ENCODE measurements at places on chromosomes 7 and 10.

DNA sequence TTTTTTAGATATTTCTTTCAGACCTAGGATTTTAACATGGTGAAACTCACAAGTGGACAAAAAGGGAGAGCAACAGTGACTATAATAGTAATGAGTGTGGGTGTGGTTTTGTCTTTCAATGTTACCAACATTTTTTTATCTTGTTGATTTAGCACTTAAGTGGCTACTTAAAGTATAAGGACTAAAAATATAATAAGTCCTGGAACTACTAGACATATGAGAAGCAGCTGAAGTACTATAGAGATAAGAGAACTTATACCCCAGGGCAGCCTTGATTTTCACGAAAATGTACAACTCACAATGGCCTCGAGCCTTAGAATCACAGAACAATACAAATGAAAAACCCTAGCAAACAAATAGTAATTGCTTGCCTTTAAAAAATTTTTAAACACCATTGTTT is 1151.8 kb downstream of the TYW1 start:
- no peak for DNase-seq

- no peak for DNase-seq
Observed at GRCh38 chr7:116173051-116174028, 37.0 kb upstream of the TES start.

GRCh38 chr10:11282156-11282555 is 264.5 kb downstream of the CELF2 start:
- DNase-seq = no peak

DNA sequence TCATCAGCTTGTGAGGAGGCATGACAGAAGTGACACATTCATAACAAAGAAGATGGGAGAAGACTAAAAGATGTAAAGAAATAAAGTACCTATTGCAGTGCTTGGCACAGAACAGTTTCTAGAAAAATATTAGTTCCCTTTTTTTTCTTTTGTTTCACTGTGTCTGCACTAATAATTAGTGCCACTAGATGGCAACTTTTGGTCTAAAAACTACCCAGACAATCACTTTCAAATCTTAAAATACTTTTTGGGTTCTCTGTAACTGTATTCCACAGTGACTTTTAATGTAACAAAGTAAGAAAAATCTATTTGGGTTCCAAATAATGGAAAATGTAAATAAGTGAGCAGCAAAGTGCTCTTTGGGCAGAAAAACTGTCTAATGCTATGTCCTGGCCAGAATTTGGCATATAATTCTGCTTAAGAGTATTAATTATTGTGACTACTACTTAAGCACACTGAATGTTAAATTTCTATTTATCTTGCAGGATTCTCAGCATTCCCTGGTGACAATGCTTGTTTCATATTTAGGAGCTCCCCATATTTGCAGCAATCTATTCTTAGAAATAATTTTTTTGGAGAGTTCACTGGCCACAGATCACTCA is 134.8 kb upstream of the KIF5B start:
- DNase-seq = no peak

- DNase-seq = no peak
Observed at GRCh38 chr10:61784354-61785133, 117.0 kb upstream of the ARID5B start.

DNA sequence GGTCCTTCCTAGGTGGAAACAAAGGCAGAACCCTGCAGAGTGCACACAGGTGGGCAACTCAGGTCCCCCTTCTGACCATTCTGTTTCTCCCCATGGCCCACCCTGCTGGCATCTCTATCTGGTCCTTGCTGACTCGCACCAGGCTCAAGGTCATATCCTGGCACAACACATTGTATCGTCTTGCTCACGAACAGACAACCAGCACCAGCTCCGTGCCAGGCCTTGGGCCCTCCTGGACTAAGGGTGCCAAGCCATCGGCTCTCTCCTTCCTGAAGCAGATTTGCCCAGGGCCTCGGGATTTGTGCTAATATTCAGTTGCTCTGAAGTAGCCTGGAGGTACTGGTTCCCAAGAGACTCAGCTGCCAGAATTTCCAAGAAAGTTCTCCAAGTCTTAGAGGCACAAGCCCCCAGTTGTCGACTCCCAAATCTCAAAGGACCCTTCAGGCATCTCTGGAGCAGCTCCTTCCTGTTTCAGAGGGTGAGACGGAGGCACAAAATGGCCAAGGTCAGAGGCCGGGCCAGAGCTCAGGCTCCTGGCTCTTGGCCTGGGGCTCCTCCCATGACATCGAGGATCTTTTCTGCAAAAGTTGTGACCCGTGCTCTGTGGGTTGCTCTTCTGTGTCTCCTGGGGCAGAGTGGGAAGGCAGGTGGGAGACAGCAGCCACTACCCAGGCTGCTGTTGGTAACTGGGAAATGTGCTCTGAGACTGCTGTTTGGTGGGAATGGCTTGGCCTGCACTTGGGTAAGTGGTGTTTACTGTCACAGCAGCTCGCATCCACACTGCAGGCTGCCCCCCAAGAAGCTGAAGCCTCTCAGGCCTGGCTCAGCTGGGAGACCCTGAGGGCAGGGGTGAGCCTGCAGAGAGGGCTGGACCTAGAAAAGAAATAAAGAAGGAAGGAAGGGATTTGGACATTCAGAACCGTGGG is 121.3 kb downstream of the RGS10 start:
- DNase-seq = no peak

GRCh38 chr7:3879355-3880075 is 578.5 kb downstream of the SDK1 start:
- DNase-seq = no peak

DNA sequence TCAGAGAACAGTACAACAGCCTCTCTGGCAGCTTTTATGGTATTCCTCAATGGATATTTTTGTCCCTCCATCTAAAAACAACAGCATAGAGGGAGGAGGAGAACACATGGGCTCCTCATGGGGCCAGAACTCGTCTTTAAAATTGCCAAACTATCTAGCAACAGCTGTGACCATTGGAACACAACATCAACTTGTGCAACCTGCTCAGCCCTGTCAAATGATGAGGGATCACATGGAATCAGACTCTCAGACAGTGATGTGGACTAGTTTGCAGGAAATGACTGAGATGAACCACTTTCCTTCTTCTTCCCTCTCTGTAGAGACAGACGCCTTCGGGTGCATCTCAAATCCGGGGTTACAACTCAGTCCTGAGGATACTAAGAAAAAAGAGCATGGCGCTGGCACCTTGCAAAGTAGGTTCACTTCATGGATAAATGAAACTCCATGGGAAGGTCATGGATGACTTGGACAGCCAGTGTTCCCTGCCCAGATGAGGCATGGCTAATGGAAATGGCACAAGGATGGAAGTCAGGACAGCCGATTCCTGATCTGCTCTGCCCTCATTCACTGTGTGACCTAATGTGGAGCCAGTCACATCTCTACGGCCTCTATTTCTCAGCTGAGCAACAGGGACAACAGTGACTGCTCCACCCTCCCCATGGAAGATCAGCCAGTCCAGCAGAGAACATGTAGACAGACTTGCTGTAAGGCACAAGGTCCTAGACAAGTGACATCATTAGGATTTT is 24.6 kb upstream of the DGKI start:
- no peak for DNase-seq

- DNase-seq = no peak
Observed at GRCh38 chr10:50470798-50471582, 152.8 kb downstream of the SGMS1 start.

- DNase-seq = no peak
Observed at GRCh38 chr7:132614428-132615318, 38.4 kb upstream of the PLXNA4 start.
